ENCODE measurements at places on chromosomes 7 and 10.

DNA sequence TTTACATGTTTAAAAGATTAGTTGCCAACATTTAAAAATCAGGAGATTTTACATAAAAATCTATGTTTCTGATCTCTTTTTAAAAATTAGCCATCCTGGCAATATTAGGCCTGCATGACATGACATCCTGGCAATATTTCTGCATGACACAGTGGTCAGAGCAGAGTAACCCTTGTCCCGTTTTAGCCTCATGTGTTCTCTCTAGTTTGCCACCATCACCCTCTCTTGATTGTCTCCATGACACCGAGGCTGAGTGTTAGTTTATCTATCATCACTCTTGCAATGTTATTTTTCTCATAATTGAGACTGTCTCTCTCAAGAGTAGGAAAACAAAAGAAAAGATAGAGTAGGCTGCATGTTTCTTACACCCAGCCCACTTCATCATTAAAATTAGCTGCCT is 189.7 kb upstream of the AGK start:
- H3K36me3 ChIP-seq: no peaks in the 10 kb centered on the region
- H3K27me3 ChIP-seq: no peaks in the 10 kb centered on the region
- H3K27ac ChIP-seq: no peak overlapping the region
- H3K4me1 ChIP-seq: peaks cover 20% of the 10 kb centered on the region
- H3K4me3 ChIP-seq: no peak overlapping the region

DNA sequence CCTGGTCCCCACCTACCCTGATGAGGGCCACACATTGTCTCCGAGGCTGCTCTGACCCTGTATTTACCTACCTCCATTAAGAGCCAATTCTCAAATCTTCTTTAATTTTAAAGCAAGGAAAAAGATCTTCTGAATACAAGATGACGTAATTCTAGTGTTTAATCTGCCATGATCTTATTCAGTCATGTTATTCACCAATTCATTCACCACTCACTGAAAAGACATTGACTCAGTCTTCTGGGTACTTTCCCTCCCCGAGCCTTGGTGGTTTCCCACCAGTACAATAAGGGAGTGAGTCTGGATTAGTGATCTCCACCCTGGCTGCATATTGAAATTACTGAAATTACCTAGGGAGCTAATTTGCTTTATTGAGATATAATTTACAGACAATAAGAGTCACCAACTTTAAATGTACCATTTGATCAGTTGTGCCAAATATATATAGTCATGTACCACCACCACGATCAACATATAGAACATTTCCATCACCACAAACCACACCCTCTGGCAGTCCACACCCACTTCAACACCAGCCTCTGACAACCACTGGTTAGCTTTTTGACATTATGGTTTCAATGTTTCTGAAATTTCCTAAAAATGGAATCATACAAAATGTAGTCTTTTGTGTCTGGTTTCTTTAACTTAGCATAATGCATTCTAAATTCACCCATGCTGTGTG is 117.5 kb upstream of the UNC5B start:
- no peaks in the 10 kb centered on the region for H3K4me1 ChIP-seq
- no peak for DNase-seq
- H3K27me3 ChIP-seq: no peaks in the 10 kb centered on the region
- no peaks in the 10 kb centered on the region for H3K36me3 ChIP-seq

DNA sequence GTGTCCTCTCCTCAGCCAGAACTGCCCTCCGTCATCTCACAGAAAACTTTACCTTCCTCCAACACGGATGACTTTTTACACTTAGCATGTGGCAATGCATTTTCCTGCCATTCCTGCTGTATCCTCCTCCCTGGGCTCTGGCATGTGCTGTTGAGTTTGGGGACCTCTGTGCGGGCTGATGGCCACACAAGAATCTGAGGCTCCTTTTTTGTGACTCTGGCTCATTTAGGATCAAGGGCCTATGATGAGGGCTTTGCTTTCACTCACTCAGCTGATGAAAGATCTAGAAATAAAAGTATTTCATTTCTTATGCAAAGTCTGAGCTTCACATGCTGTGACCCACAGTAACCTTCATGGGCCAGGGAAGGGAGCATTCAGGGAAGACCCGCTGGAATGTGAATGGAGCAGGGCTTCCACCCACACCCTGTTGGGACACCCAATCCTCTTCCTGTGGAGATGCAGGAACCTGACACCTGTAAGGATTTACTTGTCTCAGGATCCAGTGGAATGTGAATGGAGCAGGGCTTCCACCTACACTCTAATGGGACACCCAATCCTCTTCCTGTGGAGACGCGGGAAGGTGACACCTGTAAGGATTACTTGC is 500.3 kb upstream of the MKI67 start:
- H3K27ac ChIP-seq: no peak overlapping the region
- peak; percentile 64 for DNase-seq
- H3K4me1 ChIP-seq: peaks cover 12% of the 10 kb centered on the region
- no peaks in the 10 kb centered on the region for H3K27me3 ChIP-seq

DNA sequence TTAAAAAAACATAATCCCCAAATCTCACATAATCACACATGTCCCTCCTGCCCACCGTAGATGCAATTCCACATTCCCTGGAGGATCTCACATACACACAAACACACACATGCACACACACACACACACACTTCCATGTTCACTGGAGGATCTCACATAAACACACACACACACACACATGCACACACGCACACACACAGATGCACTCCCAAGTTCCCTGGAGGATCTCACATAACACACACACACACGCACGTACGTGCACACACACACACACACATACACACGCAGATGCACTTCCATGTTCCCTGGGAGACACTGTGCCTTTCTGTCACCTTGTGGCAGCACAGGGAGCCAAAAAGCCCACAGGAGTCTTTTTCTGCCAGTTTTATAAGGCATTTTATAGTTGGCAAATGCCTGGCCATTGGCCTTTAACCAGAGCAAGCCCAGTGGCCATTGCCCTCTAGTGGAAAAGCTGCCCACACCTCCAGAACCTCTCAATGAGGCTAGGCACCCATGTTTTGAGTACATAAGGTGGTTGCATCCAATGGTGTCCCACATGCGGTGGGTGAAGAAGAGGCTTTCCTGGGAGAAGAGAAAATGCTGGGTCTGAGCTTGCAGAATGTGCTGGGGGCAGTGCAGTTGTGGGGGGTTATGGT is 115.4 kb upstream of the ACBD5 start:
- no peak overlapping the region for H3K4me3 ChIP-seq
- no peaks in the 10 kb centered on the region for H3K36me3 ChIP-seq
- no peak overlapping the region for H3K27ac ChIP-seq
- H3K27me3 ChIP-seq: no peaks in the 10 kb centered on the region
- peaks cover 5% of the 10 kb centered on the region for H3K4me1 ChIP-seq

GRCh38 chr7:30510124-30511075 is 5.8 kb upstream of the GGCT start:
- no peak overlapping the region for H3K4me3 ChIP-seq
- no peaks in the 10 kb centered on the region for H3K27me3 ChIP-seq
- H3K36me3 ChIP-seq: no peaks in the 10 kb centered on the region
- H3K27ac ChIP-seq: no peak overlapping the region
- H3K4me1 ChIP-seq: no peaks in the 10 kb centered on the region
- peak; percentile 75 for DNase-seq

DNA sequence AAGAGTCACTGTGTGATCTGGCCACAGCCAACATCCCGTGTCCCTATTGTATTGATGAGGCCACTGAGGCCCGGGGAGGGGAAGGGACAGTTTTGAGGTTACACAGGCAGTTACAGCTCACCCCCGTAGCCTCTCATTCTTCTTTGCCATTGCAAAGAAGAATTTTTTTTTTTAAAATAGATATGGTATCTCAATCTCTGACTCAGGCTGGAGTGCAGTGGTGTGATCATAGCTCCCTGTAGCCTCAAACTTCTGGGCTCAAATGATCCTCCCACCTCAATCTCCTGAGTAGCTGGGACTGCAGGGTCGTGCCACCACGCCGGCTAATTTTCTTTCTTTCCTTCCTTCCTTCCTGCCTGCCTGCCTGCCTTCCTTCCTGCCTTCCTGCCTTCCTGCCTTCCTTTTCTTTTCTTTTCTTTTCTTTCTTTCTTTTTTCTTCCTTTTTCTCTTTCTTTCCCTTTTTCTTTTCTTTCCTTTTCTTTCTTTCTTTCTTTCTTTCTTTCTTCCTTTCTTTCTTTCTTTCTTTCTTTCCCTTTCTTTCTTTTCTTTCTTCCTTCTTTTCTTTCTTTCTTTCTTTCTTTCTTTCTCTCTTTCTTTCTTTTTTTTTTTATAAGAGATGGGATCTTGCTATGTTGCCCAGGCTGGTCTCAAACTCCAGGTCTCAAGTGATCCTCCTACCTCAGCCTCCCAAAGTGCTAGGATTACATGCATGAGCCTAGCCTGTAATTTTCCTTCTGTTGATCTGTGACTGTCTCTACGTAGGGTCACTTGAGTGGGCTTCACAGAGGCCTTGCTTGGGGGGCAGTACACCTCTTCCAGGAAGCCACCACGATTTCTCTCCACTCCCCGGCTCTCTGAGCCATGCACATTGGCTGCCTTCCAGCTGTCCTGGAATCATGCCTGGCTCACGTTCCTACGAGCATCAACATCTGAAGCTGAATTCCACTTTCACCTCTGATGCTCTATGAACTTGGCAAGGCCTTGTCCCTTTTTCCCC is 31.3 kb downstream of the TMEM270 start:
- no peaks in the 10 kb centered on the region for H3K36me3 ChIP-seq
- DNase-seq: no peak
- no peaks in the 10 kb centered on the region for H3K27me3 ChIP-seq
- no peak overlapping the region for H3K27ac ChIP-seq

- H3K4me3 ChIP-seq: no peak overlapping the region
- H3K4me1 ChIP-seq: 0 out of 2 replicates have a peak, but pooled peaks cover 3% of the 10 kb centered on the region
- no peak overlapping the region for H3K27ac ChIP-seq
- H3K27me3 ChIP-seq: no peaks in the 10 kb centered on the region
- no peaks in the 10 kb centered on the region for H3K36me3 ChIP-seq
Measured at GRCh38 chr10:101938305-101939007, 94.9 kb upstream of the KCNIP2 start.

- H3K27ac ChIP-seq: no peak overlapping the region
- no peaks in the 10 kb centered on the region for H3K4me1 ChIP-seq
- no peaks in the 10 kb centered on the region for H3K36me3 ChIP-seq
- H3K4me3 ChIP-seq: no peak overlapping the region
- no peaks in the 10 kb centered on the region for H3K27me3 ChIP-seq
Measured at GRCh38 chr7:13414661-13415107, 574.8 kb downstream of the ETV1 start.

GRCh38 chr10:60669501-60669900 is 108.8 kb upstream of the CDK1 start:
- peaks cover 13% of the 10 kb centered on the region for H3K4me1 ChIP-seq
- no peaks in the 10 kb centered on the region for H3K27me3 ChIP-seq
- no peak overlapping the region for H3K4me3 ChIP-seq
- H3K27ac ChIP-seq: no peak overlapping the region
- no peak for DNase-seq

DNA sequence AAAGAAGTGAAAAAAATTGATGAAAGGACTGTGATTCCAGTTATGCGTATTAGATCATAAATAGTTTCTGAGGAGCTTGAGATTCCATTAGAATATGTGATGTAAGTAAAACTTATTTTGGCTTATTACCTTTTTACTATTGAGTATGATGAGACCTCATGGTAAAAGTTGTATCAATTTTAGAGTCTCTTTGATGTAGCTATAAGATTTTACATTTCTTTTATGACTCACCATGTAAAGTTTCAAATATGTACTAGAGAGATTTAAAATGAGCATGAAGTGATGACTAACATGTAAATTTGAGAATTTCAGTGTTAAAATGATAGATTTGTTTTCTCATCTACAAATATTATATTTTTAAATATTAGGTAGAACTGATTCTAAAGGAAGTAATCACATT is 276.5 kb downstream of the OTUD1 start:
- no peaks in the 10 kb centered on the region for H3K36me3 ChIP-seq
- DNase-seq: no peak
- H3K27me3 ChIP-seq: no peaks in the 10 kb centered on the region
- no peak overlapping the region for H3K27ac ChIP-seq
- no peak overlapping the region for H3K4me3 ChIP-seq
- H3K4me1 ChIP-seq: no peaks in the 10 kb centered on the region

GRCh38 chr10:124255556-124255955 is 162.2 kb upstream of the CHST15 start:
- H3K27me3 ChIP-seq: no peaks in the 10 kb centered on the region
- no peak overlapping the region for H3K4me3 ChIP-seq
- no peaks in the 10 kb centered on the region for H3K4me1 ChIP-seq
- DNase-seq: no peak
- H3K36me3 ChIP-seq: no peaks in the 10 kb centered on the region

DNA sequence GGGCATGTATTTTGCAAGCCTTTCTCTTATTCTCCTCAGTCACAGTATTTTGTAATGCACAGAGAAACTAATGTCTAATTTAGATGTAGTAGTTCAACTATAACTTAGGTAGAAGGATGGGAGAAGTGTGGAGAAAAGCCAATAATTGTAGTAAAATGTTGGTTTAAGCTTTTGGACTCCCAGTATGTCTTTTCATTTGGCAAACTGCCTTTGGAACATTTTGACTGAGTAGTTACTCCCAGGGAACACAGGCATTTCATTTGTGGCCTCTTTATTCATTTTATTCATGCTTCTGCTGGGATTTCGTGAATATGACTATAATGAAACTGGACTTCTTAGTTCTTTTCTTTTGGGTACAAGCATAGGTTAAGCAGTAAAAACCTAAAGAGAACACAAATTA is 79.0 kb downstream of the EXOC4 start:
- H3K4me1 ChIP-seq: peaks cover 9% of the 10 kb centered on the region
- no peak overlapping the region for H3K4me3 ChIP-seq
- no peaks in the 10 kb centered on the region for H3K36me3 ChIP-seq
- H3K27me3 ChIP-seq: no peaks in the 10 kb centered on the region
- no peak overlapping the region for H3K27ac ChIP-seq
- DNase-seq: no peak

DNA sequence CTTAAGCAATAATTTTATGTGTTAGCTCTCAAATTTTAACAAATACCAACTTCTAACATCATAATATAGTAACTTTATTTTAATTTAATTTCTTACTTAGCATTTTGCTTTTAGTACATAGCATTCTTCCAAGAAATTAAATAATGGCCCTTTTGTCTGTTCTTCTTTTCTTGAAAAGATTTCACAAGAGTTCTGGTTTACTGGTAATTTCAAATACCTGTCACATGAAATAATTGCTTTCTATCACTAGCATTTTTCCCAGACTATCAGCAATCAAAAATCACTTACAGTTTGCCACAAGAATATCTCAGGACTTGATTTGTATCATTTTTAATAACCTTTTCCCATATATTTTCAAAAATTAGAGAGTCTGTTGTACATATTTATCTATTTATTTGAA is 193.0 kb downstream of the CACNA2D1 start:
- no peaks in the 10 kb centered on the region for H3K36me3 ChIP-seq

DNA sequence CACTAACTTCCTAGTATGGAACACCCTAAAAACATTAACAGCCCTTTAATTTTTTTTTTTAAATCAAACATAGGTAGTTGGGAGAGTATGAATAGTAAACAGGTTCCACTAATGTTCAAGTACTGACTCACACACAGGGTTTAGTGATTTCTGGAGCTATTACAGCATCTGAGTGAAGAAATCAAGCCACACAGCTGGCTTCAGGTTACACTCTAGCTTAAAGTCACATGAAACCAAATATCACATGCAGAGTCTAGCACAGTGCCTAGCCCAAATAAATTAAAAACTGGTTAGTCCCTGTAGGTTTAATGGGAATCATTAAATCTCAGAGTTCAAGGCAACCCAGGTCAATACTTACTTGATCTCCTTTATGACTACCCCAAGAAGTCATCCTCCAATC is 11.6 kb downstream of the PANK1 start:
- no peak overlapping the region for H3K27ac ChIP-seq
- DNase-seq: no peak
- H3K36me3 ChIP-seq: peaks cover 15% of the 10 kb centered on the region
- no peak overlapping the region for H3K4me3 ChIP-seq

- H3K36me3 ChIP-seq: no peaks in the 10 kb centered on the region
- peak; percentile 10 for DNase-seq
- no peak overlapping the region for H3K4me3 ChIP-seq
Measured at GRCh38 chr7:19364950-19365349, 219.7 kb upstream of the FERD3L start.

Data from GM23338 (cell line).